ENCODE measurements at places on chromosomes 16 and 17.

DNA sequence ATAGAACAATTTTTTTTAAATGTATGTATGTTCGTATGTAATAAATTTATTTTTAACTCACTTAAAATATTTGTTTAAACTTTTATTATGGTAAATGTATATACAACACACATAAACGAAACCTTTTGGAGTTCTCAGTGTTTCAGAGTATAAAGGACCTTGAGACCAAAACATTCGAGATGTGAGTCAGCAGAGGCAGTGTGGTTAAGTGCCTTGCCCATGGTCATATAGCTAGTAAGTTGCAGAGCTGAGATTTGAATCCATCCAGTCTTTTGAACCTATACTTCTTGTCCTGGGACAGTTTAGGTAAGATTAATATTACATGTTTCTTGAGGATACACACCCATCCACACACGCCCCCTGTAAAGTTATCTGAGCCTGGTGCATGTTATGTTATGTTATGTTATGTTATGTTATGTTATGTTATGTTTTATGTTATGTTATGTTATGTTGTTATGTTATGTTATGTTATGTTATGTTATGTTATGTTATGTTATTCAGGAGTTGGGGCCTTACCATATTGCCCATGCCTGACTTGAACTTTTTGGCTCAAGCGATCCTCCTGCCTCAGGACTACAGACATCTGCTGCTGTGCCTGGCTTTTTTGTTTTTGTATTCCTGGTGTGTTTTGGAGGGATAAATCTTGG lies 41.8 kb downstream of the TNRC6A start:
- DNase-seq = no peak

GRCh38 chr16:65480281-65481091 lies 358.6 kb upstream of the CDH11 start:
- DNase-seq = no peak

GRCh38 chr17:74019271-74019670 lies 184.2 kb upstream of the RPL38 start:
- DNase-seq = no peak

DNA sequence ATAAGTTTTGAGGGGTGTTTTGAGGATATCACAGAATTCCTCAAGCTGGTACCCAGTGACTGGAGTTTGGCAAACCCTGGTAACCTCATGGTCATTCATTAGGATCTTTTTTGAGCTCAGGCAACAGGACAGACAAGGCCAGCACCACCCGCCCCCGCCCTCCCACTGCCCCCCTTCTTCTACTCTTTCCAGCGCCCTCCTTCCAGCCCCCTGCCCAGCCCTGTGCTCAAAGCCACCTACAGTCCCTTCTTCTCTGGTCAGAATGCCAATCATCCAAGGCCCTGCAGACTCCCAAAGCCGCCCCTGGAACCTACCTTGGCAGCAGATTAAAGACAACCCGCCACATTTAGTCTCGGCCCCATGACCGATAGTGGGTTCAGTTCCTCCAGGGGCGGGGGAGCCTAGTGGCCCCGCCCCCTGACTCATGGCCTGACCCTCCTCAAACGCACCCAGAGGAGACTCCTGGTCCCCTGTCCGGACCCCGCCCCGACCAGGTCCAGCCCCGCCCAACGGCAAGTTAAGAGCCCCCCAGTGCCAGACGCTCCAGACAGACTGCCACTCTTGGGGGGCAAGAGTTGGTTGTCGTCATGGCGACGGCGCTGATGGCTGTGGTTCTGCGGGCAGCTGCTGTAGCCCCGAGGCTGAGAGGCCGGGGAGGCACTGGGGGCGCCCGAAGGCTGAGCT lies at the start of gene NAGS:
Gene NAGS, plus strand, starts transcription at position 546 of the 684 bp plus-strand sequence. Its CDS starts 42 bp downstream, at position 588.
- no peak for DNase-seq

DNA sequence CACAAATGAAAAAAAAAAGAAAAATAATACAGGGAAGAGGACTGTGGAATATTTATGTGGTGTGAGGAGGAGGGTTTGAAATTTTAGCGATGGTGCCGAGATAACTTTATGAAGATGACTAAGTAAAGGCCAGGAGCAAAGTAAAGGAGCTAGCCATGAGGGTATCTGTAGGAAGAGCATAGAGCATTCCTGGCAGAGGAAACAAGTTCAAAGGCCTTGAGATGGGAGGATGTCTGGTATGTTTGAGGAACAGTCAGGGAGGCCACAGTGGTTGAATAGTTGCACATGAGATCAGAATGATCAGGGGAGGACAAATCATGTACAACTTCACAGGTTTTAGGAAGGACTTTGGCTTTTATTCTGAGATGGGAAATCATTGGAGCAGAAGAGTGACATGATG lies 4.2 kb downstream of the CYB5B start:
- DNase-seq = no peak

- DNase-seq = no peak
Observed at GRCh38 chr17:48594538-48595277, 1.1 kb upstream of the HOXB5 start.

All from CD8-positive, alpha-beta memory T cell (primary cell).